NB4 (cell line): ENCODE measurements at places on chromosomes 5 and 9.
A peak's percentile ranks its signal among the peaks of the same experiment; 100 is the strongest.

GRCh38 chr5:140673187-140673976 lies at the start of gene DND1:
Gene DND1 (minus strand): TSS chr5:140673576. CDS start chr5:140673542, 34 bp downstream.
- DNase-seq, result peak; percentile 30

DNA sequence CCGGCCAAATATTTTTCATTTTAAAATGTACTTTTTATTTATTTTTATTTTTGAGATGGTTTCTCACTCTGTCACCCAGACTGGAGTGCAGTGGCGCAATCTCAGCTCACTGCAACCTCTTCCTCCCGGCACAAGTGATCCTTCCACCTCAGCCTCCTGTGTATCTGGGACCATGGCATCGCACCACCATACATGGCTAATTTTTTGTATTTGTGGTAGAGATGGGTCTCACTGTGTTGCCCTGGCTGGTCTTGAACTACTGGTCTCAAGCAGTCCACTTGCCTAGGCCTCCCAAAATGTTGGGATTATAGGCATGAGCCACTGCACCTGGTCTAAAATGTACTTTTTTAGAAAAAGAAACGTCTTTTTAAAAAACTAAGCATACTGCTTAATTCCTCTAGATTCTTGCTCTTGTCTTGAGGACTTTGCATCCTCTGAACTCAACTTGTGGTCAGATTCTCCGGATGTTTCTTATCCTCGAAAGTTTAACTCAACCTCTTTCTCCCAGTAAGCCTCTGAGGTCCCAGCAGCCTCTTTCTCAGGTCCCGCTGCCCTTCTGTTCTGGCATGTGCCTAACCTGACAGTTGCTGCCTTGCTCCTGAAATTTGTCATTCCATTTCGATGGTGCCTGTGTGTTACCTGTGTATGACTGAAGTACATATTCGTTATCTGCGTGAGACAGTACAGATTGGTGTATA lies 63.0 kb downstream of the TRIO start:
- DNase-seq, result no peak

GRCh38 chr5:139710319-139711066 lies 62.3 kb downstream of the CXXC5 start:
- peak; percentile 49 for DNase-seq

DNA sequence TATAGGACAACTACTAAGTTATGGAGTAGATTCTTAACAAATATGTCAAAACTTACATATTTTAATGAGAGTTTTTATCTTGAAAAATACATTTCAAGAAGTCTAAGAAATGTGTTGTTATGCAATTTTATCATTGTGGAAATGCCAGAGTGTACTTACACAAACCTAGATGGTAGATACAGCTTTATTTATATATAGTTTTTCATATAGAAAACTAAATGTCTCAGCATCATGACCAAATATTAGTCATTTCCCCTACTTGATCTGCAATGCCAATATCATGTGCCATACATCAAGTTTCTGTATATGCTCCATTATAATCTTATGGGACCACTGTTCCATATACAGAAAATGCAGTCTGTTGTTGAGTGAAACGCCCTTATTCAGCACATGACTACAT lies 28.7 kb downstream of the CAST start:
- DNase-seq, result no peak

DNA sequence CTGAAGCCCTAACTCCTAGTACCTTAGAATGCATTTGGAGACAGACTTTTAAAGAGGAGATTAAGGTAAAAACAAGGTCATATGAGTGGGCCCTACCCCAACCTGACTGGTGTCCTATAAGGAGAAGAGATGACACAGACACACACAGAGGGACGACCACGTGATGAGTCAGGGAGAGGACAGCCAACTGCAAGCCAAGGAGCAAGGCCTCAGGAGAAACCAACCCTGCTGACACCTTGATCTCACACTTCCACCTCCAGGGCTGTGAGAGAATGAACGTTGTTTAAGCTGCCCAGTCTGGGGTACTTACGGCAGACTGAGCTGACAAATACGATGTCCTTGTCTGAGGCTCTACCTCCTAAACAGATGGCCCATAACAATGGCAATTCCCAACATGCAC lies 93.6 kb downstream of the ROR2 start:
- DNase-seq, result peak; percentile 67

DNA sequence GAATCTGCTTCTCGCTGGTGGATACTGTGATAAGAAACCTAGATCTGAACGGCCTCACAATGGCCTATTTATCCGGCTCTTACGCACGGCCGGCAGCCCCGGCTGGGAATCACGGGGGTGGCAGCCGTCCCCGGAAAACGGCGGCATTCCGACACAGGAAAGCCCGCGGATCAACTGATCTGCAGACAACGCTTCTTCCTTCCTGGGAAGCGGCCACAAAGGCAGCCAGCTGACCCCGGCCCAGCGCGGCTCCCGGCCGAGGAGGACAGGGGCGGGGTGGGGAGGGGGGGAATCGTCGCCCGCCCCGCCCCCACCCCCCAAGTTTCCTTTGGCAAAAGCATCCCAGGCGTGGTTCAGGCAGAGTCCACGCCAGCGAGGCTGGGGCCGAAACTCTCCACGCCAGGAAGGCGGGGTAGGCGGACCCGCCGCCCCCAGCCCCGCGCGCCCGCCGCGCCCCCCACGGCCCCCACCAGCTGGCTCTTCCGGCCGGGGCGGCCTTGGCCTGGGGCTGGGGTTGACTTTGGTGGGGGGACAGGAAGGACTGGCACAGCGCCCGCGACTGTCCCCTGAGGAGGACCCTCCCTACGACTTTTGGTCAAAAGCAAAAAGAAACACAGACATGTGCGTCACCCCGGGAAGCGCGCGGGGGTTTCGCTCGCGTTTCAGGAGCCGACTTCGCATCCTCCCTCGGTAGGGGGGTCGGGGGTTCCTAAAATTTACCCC lies 247.7 kb upstream of the ANKRD55 start:
- peak; percentile 26 for DNase-seq

DNA sequence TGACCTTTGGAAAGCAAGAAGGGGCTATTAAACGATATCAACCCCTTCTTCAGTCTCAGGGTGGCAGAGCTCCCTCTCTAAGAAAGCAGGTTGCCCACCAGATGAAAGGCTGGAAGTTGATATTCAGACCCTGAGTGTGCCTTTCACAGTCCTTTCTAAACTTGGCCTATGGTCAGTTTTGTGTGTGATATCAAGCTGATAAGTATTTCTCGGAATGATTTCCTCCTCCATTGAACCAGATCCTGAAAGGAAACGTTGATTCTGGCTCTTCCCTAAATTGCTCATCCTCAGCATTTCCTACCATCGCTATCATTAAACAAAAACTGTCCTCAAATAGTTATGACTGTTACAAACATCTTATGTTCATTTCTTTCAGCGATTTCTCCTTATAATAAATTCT lies 130.4 kb downstream of the CEMIP2 start:
- no peak for DNase-seq

GRCh38 chr9:110837401-110838005 lies 168.9 kb downstream of the MUSK start:
- DNase-seq, result no peak

GRCh38 chr5:144060598-144060997 lies 109.9 kb downstream of the YIPF5 start:
- no peak for DNase-seq

GRCh38 chr5:57986761-57987341 lies 473.0 kb downstream of the PLK2 start:
- no peak for DNase-seq

- DNase-seq, result no peak
Observed at GRCh38 chr9:135612437-135612836, 26.9 kb downstream of the GLT6D1 start.

GRCh38 chr5:138935466-138935865 lies 60.3 kb upstream of the LRRTM2 start:
- DNase-seq, result no peak

DNA sequence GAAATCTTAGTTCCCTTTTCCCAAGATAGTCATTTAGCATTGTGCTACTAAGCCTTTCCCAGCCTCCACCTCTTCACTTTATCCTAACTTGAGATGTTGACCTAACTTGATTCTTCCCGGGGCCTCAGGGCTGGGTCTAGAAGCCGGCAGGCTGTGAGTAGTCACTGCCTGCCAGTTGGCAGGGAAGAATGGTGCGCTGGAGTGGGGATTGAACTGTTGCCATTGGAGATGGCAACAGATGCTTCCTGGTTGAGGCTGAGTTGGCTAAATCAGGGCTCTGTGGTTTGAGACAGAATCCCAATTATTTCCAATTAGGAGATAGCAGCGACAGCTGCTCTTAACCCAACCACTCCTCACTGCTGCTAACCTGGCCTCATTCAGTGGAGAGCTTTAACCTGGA lies 343.1 kb downstream of the BRINP1 start:
- DNase-seq, result no peak

DNA sequence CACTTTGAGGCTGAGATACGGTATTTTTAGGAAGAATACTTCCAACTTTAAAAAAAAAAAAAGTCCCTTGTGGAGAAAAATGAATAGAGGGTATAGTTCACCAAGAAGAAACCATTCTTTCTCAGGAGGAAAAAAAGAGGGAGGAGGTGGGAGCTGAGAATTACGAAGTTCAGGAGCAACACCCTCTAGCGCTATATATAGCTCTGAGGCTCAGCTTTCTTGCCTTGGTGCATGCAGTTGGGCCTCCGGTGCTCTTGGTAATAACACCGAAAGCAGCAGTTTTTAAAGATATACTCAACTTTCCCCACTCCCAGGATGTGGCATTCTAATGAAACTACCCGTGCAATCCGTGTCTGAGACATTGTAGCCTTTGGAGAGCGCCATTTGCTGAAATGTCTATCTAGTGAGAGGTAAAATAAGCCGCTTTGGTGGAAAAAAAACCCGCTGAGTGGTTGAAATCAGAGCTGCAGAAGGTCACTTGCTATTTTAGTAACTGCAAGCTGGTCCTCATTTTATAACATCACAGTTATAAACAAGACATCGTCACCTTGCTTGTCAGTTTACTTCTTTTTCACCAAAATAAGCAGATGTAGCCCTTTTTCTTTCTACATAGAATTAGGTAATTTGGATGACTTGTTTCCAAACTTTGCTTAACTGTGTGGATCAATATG lies 156.4 kb downstream of the RORB start:
- no peak for DNase-seq

DNA sequence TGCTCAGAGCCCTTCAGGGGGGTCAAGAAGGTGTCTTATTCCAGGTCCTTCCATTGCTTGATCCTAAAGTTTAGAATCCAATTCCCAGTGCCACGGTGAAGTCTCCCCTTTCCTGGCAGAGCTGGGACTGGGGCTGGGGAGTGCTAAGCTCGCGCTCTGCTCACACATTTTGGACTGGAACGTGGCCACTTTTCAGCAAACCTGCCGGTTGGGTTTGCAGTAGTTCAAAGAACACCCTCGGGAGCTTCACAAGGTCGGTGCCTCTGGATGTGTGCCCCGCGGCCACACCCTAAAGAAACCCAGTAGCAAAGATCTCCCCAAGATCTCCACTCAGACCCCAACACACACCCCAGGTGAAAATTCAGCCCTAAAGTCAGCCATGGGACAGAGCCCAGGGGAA lies at the start of gene C9orf152:
C9orf152 (minus strand) TSS at position 129 of the 400 bp plus-strand sequence. CDS start 580 bp downstream, outside the sequence.
- no peak for DNase-seq

DNA sequence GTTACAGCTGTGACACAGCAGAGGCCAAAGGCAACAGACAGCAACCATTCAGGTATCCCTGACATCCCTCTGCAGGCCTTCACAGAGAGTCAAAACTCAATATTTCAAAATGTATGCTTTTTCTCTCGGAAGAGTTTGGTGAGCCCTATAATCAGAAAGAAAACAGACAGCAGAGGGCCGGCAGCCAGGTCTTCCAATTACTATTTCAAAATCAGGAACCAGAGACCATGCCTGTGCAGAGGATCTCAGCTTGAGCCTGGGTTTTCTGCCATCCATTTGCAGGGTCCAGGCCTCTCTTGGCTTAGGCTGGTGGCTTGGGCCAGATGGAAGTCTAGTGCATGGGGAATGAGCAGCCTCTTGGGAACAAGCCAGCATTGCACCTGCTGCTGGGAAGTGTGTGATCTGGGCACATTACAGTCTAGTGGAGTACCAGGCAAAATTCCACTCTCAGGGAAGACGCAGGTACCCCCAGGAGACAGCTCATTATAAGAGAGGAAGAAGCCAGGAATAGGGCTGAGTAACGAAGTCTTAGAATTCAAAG lies 231.3 kb downstream of the ENC1 start:
- no peak for DNase-seq

- DNase-seq, result no peak
Observed at GRCh38 chr5:4804691-4805360, 335.3 kb upstream of the ADAMTS16 start.

GRCh38 chr5:154302161-154302560 lies 111.6 kb downstream of the GALNT10 start:
- DNase-seq, result no peak

- DNase-seq, result no peak
Observed at GRCh38 chr5:171080186-171080938, 218.5 kb downstream of the RANBP17 start.

DNA sequence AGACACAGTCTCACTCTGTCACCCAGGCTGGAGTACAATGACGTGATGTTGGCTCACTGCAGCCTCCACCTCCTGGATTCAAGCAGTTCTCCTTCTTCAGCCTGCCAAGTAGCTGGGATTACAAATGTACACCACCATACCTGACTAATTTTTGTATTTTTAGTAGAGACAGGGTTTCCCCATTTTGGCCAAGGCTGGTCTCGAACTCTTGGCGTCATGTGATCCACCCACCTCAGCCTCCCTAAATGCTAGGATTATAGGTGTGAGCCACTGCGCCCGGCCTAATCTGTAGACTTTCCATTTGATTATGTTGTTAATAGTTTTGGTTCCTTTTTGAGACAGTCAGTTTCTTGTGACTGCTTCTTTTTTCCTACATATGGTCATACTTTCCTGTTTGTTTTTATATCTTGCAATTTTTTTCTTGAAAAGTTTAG lies 31.0 kb downstream of the MTREX start:
- no peak for DNase-seq

DNA sequence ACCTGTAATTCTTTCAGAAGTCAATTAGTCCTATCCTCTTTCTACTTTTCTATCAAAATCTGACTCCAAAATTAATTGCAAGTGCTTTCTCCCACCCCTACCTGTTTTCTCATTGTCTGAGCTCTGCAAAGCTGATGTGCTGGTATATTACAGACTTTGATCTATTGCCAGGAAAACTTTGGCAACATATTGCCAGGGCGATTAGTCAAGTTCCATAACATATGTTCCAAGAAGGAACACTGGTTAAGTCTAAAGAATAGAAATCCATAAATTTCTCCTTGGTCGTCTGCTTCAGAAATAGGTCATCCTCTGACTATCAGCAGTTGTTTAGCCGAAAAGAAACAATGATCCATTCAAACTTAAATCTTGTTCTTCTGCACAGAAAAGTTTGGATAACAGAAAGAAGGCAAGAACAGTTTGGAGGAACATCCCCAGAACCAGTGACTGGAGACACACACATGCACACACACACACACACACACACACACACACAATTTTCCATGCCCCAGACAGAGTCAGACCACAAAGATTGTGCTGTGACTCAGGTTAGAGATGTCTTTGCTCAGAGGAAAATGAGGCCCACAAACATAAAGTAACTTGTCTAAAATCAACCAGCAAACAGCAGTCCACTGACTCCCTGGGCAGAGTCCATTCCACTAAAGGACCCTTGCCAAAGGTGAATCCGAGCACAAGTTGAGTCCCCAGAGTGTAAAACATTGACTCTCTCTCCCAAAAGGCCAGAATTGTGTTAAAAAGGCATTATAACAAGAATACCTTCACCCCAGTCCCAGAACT lies 202.1 kb downstream of the DEPDC1B start:
- no peak for DNase-seq

GRCh38 chr9:122320413-122320881 lies 50.4 kb upstream of the PTGS1 start:
- no peak for DNase-seq

GRCh38 chr9:16267281-16268066 lies 603.0 kb downstream of the BNC2 start:
- DNase-seq, result peak; percentile 30

- no peak for DNase-seq
Observed at GRCh38 chr5:41065691-41066335, 5.3 kb downstream of the MROH2B start.
